ENCODE measurements at places on chromosomes 2 and 18.
A peak's percentile ranks its signal among the peaks of the same experiment; 100 is the strongest.

DNA sequence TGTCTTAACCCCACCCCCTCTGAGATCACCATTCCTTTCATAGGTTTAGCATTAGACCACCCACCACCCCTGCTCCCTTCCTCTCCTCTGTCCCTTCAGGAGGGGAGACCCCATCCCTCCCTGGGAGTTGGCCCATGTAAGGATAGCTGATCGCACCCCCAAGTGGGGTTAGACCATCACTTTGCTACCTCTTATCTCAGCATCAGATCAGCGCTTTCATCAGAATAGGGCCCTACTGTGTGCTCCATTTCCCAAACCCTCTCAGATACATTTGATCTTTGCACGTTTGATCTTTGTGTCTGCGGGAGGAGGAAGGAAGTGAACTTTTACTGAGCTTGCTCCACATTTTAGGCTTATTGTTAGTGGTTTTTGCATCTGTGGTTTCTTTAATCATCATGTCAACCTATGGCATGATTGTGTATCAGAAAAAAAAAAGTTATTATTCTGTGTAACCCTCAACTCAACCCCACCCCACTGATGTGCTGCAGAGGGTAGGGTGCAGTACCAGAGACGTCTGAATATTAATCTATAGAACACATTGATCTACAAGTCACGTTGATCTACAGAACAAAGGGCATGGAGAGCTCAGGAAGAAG is 81.2 kb downstream of the PDCL3 start:
- no peak for DNase-seq

- no peak for DNase-seq
Measured at GRCh38 chr2:145186303-145186702, 666.4 kb upstream of the ZEB2 start.

DNA sequence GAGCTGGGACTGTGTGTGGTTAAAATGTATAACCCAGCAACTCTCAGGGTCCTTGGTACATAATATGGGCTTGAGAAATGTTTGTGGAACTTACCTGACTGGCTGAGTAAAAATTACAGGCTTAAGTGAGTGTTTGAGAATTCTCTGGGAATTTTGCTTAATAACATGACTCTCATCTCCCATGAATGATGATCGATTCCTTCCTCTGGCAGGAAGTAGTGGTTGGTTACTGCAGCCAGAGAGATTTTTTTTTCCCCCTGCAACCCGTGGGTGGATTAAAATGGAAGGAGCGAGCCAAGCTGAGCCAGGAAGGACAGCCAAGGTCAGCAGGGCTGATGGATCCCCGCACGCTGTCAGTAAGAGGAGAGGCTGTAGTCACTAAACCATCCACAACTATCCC is 40.6 kb upstream of the RFX8 start:
- no peak for DNase-seq

DNA sequence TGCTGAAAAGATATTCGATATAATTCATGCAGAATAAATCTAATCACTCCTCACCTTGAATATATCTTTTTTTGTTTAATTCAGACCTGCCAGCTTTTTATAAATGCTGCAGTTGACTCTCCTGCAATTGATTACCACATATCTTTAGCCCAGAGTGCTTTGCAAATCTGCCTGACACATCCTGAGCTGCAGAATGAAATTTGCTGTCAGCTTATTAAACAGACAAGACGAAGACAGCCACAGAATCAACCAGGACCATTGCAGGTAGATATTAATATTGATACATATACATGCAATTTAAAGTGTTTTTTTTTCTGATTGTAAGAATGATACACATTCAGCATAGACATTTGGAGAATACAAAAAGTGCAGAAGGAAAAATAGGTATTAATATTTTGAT is 35.6 kb upstream of the DYNC2LI1 start:
- no peak for DNase-seq

DNA sequence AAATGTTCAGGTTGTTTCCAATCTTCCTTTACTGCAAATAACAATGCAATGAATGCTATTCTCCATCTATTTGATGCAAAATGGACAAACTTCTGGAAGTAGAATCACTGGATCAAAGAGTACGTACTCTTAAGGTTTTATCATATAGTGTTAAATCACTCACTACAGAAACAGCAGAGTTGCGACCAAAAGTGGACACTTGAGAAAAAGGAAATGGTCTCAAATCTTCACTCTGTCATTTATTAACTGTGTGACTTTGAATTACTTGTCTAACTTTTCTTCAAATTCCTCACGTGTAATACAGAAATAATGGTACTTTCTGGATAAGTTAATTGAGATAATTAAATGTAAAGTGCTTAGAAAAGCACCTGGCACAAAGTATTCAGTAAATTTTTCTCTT is 78.1 kb downstream of the CERKL start:
- DNase-seq: no peak

GRCh38 chr2:8154936-8155335 is 526.9 kb upstream of the ID2 start:
- peak; percentile 43 for DNase-seq

DNA sequence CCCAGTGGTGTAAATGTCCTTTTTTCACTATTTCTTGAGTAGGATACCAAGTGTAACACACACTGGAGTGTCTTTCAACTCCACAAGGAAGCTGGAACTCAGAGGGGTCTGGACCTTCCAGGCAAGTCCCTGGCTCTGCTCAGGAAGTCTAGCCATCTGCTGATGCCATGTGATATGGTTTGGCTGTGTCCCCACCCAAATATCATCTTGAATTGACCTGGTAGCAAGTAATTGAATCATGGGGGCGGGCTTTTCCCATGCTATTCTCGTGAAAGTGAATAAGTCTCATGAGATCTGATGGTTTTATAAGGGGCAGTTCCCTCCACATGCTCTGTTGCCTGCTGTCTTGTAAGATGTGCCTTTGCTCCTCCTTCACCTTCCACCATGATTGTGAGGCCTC is 99.4 kb upstream of the CDC42EP3 start:
- no peak for DNase-seq

- DNase-seq: no peak
Measured at GRCh38 chr2:73307720-73308119, 14.4 kb upstream of the EGR4 start.

DNA sequence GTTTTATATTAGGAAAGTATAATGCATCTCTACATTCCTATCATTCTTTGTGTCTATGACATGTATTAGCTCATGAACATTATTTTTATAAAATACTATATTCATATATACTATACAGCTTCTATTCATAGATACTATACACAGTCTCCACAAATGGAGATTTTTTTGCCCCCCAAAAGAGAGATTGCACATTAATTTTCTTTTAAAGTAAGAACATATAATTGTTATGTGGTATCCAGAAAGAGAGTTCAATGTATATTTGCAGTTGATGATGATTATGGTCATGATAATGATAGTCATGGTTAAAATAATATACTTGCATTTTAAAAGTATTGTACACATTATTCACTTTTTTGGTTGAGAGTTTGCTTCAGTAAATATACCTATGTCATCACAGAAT is 445.3 kb downstream of the DSC3 start:
- no peak for DNase-seq

DNA sequence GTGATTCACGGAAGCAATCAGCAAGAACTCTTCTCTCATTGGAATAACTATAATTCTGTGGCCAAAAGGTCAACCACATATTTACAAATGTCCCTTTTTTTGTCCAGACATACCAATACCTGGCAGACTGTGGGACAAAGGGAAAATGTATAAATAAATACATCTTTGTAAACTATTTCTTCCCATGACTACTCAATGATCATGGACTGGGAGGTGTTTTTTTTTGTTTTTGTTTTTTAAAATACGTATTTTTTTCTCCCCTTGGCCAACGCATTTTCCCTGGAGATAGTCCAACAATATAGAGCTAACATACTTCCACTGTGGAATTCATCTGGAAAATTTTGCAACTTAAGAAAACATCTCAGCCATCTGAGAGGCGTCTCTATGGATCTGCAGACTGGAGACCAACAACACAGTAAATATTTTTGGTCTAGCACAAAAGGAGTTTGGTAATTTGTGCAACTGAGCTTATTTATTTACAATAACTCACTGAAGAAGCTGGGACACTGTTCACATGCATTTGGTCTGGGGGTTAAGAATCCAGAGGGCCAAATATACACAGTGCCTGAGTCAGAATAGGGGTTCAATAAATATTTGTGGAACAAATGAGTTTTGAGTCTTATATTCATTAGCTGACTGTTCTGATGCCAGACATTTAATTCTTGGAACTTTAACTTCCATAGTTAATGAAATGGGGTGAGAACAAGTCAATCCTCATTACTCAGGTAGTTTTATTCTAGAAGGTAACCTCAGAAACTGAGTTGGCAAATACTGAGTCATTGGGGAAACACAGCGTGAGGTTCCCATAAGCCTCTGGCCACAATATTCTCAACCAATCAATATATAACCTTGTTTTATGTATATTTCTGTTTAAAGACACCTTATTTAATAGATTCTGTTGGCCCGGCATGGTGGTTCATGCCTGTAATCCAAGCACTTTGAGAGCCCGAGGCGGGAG is 36.2 kb downstream of the CCBE1 start:
- no peak for DNase-seq
